ENCODE measurements at places on chromosomes 5 and 9. TPM values are rescaled to one million over a fixed set of nuclear protein-coding genes. Genes with fewer than 3 reads are reported as not detected.

The ERBIN gene
- total RNA-seq = 41.2 TPM

The ZNF367 gene
- 1.8 TPM for total RNA-seq

The PRRX2 gene
- total RNA-seq = 1.4 TPM

The CDH18 gene
- total RNA-seq = 0.41 TPM

The GHR gene
- total RNA-seq = 1.8 TPM

The SLC23A1 gene
- not detected for total RNA-seq

The WDR31 gene
- 0.99 TPM for total RNA-seq

The ERP44 gene
- total RNA-seq = 21.5 TPM

The ARID3C gene
- not detected for total RNA-seq

The PCBD2 gene
- total RNA-seq = 5.7 TPM

The IL4 gene
- not detected for total RNA-seq

The AMBP gene
- total RNA-seq = not detected

The TMEM38B gene
- 8.8 TPM for total RNA-seq

The IFNK gene
- total RNA-seq = not detected

The SLC2A8 gene
- 17.9 TPM for total RNA-seq

The PCDHGA11 gene
- total RNA-seq = 17.5 TPM

The ANXA6 gene
- total RNA-seq = 329 TPM

The TPPP gene
- 0.19 TPM for total RNA-seq

The TUT7 gene
- total RNA-seq = 23.8 TPM

The PDE6A gene
- not detected for total RNA-seq

The LHX3 gene
- total RNA-seq = not detected

The FLT4 gene
- 203 TPM for total RNA-seq

The PKD2L2 gene
- not detected for total RNA-seq

The BAG1 gene
- 46.4 TPM for total RNA-seq

The BTNL3 gene
- not detected for total RNA-seq

The IFNA21 gene
- total RNA-seq = not detected

The SLC6A7 gene
- total RNA-seq = not detected

The STPG3 gene
- not detected for total RNA-seq

The KIF12 gene
- 5.3 TPM for total RNA-seq

The CSF2 gene
- total RNA-seq = 31.6 TPM

The SLC1A3 gene
- total RNA-seq = not detected

The COL15A1 gene
- 5.8 TPM for total RNA-seq

The LHFPL2 gene
- 65.3 TPM for total RNA-seq

All from glomerular endothelial cell (primary cell).